ENCODE measurements at places on chromosomes 12 and 14. TPM values are rescaled to one million over a fixed set of nuclear protein-coding genes. Genes with fewer than 3 reads are reported as not detected.

RASSF9 gene
- total RNA-seq: 1.2 TPM

PLEKHG7 gene
- total RNA-seq: not detected

OTX2 gene
- 0.25 TPM for total RNA-seq

OTUB2 gene
- 5.2 TPM for total RNA-seq

SLC10A1 gene
- total RNA-seq: not detected

WDHD1 gene
- total RNA-seq: 8.9 TPM

RERGL gene
- 0.74 TPM for total RNA-seq

ANG gene
- 1.2 TPM for total RNA-seq

TMEM30B gene
- 0.49 TPM for total RNA-seq

TARBP2 gene
- total RNA-seq: 15.7 TPM

IAPP gene
- total RNA-seq: under 0.01 TPM

CBLN3 gene
- total RNA-seq: 0.25 TPM

RNF10 gene
- total RNA-seq: 116 TPM

TGM1 gene
- 0.49 TPM for total RNA-seq

KRT2 gene
- total RNA-seq: not detected

TSHR gene
- 0.25 TPM for total RNA-seq

PLD4 gene
- total RNA-seq: 1.2 TPM

ESPL1 gene
- total RNA-seq: 2.2 TPM

RHOJ gene
- total RNA-seq: 5.9 TPM

MDGA2 gene
- 51.1 TPM for total RNA-seq

KRT79 gene
- total RNA-seq: not detected

POTEG gene
- total RNA-seq: not detected

YARS2 gene
- total RNA-seq: 19.2 TPM

ZFYVE1 gene
- total RNA-seq: 12.3 TPM

OR4K13 gene
- not detected for total RNA-seq

CMA1 gene
- total RNA-seq: not detected

FANCM gene
- 7.9 TPM for total RNA-seq

LALBA gene
- not detected for total RNA-seq

PPP1R36 gene
- 0.49 TPM for total RNA-seq

RPS6KA5 gene
- total RNA-seq: 10.3 TPM

SLC17A8 gene
- total RNA-seq: 2.0 TPM

ADGRD1 gene
- 2.7 TPM for total RNA-seq

CAPS2 gene
- 7.9 TPM for total RNA-seq

PABPN1 gene
- total RNA-seq: 38.6 TPM

CNIH1 gene
- 38.1 TPM for total RNA-seq

FOXG1 gene
- 54.8 TPM for total RNA-seq

HPD gene
- not detected for total RNA-seq

CLEC4C gene
- not detected for total RNA-seq

NUBPL gene
- total RNA-seq: 15.2 TPM

CLEC4D gene
- not detected for total RNA-seq

DPY19L2 gene
- total RNA-seq: 38.1 TPM

EXOC3L4 gene
- total RNA-seq: not detected

Data from temporal lobe (tissue), 4 donors.